ENCODE measurements at places on chromosomes 16 and 17.
A peak's percentile ranks its signal among the peaks of the same experiment; 100 is the strongest.

GRCh38 chr16:26724189-26724588 lies 342.5 kb upstream of the C16orf82 start:
- DNase-seq, result no peak

- no peak for DNase-seq
Observed at GRCh38 chr17:27976331-27976730, 66.1 kb upstream of the NLK start.

DNA sequence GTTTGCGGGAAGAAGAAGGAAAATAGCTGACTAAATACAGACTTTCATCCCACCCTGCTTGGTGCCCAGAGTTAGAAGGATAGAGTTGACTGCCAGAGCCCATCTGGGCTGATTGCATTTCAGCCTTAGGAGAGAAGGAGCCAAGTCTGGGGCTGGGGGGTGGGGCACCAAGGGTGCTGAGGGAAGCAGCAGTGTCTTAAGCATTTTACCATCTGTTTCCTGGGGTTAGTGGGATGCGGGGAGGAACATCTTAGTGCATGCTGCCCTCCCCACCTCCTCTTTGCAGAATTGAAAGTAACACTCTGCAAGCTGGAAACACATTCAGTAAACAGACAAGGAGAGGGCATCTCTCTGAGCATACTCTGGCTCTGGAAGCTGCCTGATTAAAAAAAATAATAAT lies 1.5 kb upstream of the ARL5C start:
- peak; percentile 67 for DNase-seq

GRCh38 chr16:65117811-65118448 lies 3.9 kb downstream of the CDH11 start:
- peak; percentile 87 for DNase-seq

DNA sequence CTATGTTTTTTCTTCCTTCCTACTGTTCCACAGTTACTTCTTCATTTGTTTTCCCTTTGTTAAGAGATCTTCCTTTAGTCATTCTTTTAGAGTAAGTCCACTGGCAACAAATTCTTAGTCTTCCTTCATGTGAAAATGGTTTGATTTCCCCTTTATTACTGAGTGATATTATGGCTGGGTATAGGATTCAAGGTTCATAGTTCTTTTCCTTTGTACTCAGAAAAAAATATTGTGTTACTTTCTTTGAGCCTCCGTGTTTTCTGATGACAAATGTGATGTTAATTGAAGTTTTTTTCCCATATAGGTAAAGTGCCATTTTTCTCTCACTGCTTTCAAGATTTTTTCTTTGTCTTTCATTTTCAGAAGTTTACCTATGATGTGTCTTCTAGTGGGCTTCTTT lies 283.1 kb upstream of the TBX2 start:
- no peak for DNase-seq

DNA sequence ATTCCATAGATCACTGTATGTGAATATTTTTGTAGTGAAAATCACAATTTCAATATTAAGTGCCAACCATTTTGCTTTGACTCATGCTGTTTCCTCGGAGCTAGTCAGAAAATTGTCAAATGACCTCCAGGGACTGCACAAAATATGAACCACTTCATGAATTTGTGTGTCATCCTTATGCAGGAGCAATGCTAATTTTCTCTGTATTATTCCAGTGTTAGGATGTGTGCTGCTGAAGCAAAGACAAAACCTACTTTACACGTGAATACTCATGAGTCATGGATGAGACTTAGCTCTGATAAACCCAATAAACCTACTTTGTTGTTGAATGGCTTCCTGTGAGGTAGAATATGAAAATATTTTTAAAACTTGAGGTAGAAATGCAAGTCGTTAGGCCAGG lies 65.2 kb downstream of the SHCBP1 start:
- DNase-seq, result no peak

- no peak for DNase-seq
Observed at GRCh38 chr16:6558661-6559060, 774.0 kb upstream of the RBFOX1 start.

DNA sequence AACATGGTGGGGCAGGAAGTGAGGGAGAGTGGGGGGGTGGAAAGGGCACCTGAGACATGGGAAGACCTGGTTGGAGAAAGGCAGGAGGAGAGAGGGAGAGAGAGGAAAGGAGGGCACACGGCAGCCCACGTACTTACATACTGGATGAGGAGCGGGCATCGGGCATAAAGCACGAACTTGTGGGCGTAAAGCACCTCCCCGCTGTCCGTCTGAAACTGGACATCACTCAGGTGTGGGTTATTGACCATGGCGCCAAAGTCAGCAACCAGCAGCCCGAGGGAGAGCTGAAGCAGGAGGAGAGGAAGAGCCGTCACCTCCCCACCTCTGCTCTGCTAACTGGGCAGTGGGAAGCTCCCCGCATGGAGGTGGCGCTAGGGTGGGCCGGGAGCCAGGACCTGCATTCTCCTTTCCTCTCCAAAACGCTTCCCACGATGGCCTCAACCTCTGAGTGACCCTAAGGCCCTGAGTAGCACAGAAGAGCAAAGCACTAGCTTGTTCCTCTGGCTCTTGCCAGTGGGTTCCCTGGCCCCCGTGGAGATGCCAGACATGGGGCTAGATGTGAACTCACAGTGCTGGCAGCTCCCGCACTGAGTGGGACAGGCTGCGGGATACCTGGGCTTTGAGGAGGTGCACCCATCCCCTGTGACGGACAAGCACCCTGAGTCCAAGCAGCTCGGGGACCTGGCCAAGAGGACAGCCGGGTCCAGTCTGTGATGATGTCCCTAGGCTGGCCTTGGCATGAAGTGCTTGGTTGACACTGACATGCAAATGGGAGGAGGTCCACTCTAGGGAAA lies 16.9 kb downstream of the SLX4 start:
- DNase-seq, result no peak

DNA sequence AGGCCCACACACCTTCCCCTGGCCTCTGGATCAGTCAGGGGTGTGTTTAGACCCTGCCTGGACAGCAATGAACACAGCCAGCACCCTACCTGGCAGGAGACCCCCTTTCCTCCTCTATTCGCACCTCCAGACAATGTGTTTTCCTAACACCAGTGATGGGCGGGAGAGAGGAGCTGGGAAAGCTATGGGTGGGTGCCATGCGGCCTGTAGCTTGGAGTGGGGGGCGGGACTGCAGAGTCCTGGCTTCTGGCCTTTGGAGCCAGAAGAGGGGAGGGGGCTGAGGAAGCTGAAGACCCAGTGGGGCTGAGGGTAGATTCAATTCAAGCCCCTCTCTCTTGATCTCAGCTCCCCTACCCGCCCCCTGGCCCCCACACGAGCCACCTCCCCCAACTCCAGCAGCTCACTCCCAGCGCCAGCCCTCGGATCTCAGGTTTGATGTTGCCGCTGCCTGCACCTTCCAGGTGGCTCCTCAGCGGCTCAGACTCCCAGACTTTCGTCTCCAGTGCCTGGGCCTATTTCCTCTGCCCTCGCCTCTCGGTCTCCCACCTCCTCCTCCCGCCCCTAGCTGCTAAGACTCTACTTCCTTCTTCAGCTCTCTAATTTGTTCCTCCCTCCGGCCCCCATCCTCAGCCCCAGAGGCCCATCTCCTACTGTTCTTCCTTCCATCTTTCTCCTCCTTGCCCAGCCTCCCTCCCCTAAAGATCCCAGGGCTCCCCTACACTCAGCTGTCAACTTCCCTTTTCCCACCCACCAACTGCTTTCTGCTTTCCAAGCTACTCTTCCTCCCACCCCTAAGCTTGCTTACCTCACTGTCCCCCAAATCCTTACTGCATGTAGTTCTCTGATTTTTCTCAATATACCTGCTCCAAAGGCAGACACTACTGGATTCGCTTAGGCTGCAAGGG lies 6.8 kb upstream of the SP6 start:
- no peak for DNase-seq

GRCh38 chr16:22318690-22319358 lies 21.6 kb downstream of the POLR3E start:
- no peak for DNase-seq

DNA sequence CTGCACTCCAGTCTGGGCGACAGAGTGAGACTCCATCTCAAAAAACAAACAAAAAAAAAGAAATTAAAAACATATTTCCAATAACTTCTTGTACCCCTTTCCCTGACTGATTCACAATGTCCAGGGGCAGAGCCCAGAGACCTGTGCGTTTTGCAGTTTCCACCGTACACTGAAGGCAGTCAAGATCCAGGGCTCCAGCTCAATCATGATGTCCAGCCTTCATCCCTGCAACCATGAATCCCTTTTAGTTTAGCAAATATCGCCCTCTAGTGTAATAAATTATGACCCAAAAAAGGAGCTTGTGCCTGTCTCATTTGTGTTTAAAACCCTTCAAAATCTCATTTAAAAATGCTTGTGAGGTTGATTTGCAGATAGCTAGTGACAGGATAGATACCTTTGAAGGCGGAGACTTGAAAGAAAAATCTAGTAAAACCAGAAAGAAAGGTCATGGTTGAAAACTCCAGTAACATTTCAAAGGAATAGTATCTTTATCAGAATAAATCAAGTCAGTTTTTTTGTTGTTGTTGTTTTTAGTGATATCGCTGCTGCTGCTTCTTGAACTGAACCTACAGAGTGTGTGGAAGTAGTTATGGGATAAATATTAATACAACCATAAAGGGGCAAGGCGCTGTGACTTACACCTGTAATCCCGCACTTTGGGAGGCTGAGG lies 3.7 kb upstream of the ERN1 start:
- DNase-seq, result no peak

- no peak for DNase-seq
Observed at GRCh38 chr17:57504208-57504607, 240.9 kb downstream of the CCDC182 start.

DNA sequence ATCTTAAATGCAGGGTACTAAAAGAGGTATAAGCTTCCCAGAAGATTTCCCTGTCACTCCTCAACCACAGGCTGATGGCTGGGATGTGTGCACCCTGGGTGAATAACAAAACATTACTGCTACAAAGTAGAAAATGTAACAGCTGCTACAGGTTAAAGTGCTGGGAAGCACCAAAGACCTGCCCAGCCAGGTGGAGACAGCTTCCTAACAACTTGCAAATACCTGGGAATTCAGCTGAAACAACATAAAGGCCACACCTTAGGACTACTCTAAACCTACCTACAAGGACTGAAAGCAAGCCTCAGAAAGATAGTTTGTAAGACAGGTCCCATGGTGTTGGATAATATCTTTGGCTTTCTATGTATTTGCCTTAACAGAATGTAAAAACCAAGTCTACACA lies 118.5 kb downstream of the CEP112 start:
- DNase-seq, result no peak

DNA sequence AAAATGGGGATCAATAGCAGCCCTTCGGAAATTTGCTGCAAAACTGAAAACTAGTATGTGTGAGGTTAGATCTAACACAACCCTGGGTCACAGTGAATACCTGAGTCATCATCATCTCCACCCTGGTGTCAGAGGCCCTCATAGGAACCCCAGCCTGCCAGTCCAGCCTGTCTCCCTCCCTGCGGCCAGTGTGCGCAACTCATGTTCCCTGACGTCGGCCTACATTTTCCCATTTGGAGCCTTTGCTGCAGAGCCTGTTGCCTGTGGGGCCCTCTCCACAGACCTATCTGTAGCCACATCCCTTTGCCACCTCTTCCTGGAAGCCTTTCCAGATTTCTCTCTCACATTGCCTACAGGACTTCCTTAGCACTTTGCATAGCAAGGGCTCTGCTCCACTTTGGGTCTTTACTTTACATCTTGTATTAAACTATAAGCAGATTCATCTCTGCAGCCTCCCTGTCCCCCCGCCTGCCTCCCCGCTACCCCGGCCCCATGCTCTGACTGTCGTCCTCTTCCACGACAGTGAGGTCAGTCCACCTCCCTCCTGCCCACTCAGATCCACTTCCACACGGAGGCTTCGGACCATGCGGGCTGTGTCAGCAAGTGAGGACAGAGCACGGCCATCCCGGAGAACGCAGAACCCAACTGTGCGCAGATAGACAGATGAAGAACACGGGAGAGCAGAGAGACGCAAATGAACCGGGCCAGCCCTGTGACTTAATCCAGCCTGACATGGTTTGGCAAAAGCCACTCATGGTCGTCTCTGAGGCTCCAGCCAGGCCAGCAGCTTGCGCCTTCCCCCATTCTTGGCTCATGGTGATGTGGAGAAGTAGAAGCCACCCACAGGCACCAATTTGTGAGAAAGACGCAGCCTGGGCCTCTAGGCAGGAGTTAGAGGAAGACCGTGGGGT lies 31.0 kb downstream of the NGFR start:
- no peak for DNase-seq

DNA sequence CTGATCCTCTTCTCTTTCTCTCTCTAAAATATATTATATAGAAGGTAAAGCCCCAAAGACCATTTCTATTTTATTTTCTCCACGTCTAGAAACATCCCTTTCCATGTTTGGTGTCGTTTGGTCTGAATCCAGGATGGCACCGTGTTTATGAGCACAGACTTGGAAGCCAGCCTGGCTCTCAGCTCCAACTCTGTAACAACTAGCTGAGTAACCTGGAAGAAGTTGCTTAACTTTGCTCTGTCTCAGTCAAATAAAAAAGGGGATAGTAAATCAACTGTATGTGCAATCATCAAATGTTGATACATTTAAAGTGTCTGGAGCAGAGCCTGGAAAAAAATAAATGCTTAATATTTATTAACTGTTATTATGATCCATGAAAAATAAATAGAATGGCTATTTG lies 249.8 kb upstream of the MAF start:
- no peak for DNase-seq
